ENCODE measurements at places on chromosomes 6 and 20.

- no peak for DNase-seq
Observed at GRCh38 chr6:144266091-144266649, 19.0 kb upstream of the UTRN start.

DNA sequence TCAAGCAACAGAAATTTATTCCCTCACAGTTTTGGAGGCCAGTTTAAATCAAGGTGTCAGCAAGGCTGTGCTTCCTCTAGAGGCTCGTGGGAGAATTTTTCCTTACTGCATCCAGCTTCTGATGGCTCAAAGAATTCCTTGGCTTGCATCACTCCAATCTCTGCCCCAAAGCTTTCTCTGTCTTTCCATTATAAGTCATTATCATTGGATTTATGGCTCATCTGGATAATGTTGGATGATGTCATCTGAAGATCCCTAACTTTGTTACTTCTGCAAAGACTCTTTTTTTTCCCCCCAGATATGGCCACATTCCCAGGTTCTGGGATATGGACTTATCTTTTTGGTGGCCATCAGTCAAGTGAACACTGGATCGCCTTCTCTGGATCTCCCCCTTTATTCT, 146.3 kb upstream of the B3GAT2 start:
- no peak for DNase-seq

- no peak for DNase-seq
Observed at GRCh38 chr20:2519115-2519809, 10.5 kb upstream of the ZNF343 start.

DNA sequence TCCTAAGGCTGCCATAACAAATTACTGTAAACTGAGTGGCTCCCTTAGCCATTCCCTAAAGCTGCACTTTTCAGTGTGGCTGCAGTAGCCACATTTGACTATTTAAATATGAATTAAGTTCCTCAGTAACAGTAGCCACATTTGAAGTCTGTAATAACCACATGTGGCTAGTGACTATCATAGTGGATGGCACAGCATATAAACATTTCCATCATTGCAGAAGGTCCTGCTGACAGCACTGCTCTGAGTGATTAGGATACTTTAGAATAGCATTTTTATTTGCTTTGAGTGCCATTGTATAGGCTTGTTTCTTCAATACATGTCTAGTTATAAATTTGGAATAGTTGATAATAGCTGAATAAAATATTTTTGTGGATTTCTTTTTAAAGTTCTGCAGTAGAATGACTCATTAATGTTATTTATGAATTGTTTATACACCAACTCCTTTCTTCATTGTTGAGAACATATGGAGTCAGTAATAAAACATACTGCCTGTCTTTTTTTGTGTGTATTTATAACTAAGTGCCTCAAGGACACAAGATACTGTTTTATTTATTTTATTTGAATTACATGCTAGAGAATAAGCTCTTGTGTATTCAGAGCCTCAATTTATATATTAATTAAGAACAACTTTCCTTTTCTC, 217.2 kb downstream of the CDKAL1 start:
- no peak for DNase-seq

DNA sequence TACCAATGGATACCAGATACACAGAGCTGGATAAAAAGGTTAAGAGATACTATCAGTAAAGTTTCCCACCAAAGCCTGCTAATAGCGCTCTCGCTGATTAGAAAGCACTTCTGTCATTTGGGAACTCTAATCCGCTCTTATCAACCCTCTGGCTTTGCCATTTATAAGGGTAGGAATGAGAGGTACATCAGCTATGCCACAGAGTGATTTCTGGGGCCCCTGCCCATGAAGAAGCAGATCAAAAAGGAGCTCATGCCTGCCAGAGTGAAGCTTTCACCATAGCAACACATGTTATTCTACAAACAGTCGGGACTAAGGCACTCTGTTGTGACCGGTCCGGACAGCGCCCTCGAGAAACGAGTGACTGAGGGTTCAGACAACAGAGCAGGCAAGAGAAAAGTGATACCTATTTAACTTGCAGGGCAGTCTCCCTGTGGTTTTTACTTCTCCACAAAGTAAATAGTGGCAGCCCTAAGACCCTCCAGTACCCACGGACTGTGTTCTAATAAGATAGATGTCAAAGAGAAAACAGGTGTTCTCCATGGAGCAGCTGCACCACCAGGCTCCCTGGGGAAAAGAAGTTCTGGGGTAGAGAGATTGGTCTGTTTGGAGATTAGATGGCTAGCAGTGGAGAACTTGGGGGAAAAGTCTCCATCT, 5.6 kb downstream of the TRAM2 start:
- no peak for DNase-seq

Measured in NCI-H1436 (cell line).